Fibroblast of skin of left quadriceps (primary cell): ENCODE measurements at places on chromosomes 7 and 10.

DNA sequence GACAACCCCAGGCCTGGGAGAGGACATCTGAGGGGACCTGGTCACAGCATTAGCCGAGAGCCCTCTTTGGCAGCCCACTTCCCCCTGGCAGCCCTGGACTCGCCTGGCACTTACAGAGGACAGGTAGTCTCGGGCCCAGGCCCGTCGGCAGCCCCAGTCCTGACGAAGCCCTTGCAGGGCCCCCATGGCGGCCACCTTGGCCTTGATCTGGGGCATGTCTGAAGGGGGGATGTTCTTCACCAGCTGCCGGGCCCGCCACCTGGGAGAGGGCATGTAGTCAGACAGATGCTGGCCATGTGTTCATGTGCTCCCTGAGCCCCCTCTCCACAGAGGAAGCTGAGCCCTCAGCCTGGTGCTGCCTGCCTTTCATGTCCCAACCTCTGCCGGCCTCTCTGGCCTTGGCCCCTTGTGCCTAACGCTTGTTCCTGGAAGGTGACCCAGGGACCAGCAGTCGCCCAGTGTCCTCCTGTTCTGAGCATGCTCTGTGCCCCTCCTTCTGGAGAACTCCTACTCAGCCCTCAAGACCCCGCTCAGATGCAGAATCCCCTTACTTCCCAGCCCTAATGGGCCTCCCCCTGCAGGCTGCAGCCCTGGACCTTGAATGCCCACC is 13.9 kb downstream of the MYO1G start:
- no peak for DNase-seq

DNA sequence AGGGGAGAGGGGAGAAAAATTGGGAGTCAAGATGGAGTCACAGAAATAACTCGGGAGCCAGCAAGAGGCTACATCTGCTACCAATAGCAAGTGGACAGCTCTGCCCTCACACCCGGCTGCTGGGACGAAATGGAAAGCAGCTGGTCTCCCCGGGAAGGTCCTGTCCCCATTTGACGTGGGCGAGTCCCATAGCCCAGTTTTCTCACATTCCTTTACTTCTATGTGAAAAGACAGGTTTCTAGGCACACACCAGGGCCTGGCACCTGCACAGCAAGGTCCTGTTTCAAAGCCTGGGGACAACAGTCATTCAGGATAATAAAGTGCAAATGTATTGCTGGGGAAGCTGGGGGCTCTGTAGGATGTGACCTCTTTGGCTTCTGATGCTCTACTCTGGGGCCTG is 162.6 kb downstream of the OAT start:
- DNase-seq, result no peak

DNA sequence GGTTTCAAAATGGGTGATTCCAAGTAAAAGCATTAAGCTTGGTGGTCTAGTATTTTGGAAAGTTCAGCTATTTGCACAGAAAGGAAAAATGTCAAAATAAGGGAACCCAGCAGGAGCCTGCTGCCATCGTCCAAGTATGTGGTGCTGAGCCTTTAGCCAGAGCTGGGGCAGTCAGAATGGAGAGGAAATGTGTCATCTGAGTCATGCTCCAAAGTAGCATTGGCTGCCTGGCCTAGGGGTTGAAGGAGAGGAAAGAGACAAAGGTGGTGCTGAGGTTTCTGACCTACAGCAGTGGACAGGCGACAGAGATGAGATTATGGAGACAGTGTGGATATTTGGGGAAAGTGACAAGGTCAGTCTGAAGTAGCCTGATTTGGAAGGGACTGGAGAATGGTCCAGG is 103.9 kb downstream of the PLCE1 start:
- DNase-seq, result no peak

DNA sequence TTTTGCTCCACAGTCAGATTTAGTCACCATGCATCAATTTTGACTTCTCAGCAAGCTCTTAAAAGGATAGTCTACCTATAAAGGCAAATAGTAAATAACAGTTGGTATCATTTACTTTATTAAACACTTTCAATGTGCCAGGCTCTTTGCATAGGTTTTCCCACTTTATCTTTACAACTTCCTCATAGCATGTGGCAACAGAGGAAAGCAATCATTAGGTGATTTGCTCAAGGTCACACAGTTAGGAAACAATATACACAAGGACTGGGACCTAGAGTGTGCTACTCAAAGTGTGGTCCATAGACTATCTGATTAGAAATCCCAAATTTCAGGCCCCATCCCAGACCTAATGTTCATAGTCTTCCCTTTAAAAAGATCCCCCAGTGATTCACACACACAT is 212.3 kb downstream of the MTERF1 start:
- DNase-seq, result no peak

GRCh38 chr10:122514045-122514840 is 46.3 kb upstream of the DMBT1 start:
- DNase-seq, result no peak

GRCh38 chr10:130924138-130924819 is 387.2 kb downstream of the TCERG1L start:
- DNase-seq, result no peak

- no peak for DNase-seq
Observed at GRCh38 chr7:103097041-103097440, 22.1 kb downstream of the ARMC10 start.

GRCh38 chr10:91210435-91210834 is 10.0 kb upstream of the PCGF5 start:
- no peak for DNase-seq

DNA sequence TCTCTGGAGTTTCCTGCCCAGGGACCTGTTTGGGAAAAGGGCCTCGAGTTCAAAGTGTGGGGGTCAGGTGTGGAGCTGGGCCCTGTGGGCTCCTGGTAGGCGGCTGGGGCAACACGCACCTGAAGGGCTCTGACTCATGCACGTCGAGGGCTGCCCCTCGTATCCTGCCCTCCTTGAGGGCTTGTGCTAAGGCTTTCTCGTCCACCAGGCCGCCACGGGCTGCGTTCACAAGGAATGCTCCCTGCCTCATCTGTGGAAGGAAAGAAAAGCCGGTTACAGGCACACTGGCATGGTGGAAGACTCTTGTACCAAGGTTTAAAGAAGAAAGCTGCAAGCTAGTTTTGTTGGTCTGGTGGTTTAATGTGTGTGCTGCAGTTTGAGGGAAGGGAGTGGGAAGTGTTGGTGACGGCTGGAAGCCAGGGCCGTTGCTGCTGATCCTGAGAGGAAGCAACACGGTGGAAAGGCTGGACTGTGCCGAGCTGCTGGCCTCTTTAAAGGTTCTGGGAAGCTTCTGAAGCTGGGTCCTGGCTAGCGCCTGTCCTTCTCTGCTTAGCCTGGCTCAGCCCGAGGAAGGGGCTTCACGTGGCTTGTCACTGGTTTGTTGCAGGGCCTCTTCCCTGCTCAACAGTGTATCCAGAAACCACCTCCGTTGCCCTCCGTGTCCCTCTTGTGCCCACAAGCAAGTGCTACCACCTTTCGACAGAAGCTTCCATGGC is 52.0 kb downstream of the ZRANB1 start:
- DNase-seq, result no peak

- DNase-seq, result no peak
Observed at GRCh38 chr7:141722529-141722928, 14.4 kb downstream of the WEE2 start.

GRCh38 chr10:30854656-30855055 is 177.0 kb downstream of the ZNF438 start:
- DNase-seq, result no peak

- DNase-seq, result no peak
Observed at GRCh38 chr10:12799714-12800113, 201.8 kb downstream of the CCDC3 start.

DNA sequence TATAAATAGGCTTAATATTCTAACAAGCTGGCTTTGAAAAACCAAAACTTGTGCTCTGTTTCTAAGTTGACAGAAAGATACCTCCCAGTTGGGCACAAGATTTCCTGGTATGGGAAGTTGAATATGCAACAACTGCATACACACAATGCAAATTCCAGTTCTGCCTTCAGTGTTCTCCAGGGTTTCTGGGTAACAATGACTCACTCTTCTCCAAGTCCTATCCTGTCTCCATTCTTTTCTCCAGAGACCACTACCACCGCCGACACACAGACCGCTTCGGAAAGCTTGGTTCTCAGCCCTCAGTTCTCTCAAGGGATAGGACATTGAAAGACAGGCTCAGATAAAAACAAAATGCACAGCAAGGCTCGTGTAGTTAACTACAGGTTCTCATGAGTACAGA is 12.2 kb downstream of the PDE1C start:
- DNase-seq, result no peak

- no peak for DNase-seq
Observed at GRCh38 chr10:113232928-113233511, 283.0 kb downstream of the TCF7L2 start.

DNA sequence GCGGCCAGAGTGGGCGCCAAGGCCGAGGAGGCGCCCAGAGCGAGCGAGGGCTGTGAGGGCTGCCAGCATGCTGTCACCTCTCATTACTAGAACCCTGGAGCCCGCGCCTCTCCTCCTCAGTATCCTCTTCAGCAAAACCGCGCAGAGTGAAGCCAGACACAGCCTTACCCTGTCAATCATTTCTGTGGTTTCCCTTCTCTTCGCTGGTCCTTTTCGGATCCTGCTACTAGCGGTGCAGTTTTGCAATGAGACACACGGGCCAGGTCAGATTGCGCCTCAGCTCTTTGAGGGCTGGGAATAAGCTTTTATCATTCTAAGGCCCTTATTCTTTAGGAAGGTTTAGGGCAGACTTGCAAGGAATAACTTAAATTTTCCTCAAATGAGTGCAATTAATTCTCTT is 55.5 kb upstream of the FAM171A1 start:
- DNase-seq, result no peak

GRCh38 chr10:7577176-7577575 is 89.6 kb downstream of the ITIH5 start:
- DNase-seq, result no peak

GRCh38 chr7:57328963-57329362 is 121.0 kb upstream of the ZNF716 start:
- no peak for DNase-seq

GRCh38 chr10:113047963-113048781 is 98.1 kb downstream of the TCF7L2 start:
- DNase-seq, result no peak

- DNase-seq, result no peak
Observed at GRCh38 chr7:3616306-3616705, 315.3 kb downstream of the SDK1 start.

GRCh38 chr7:29877196-29877595 is 70.9 kb downstream of the WIPF3 start:
- no peak for DNase-seq

- DNase-seq, result no peak
Observed at GRCh38 chr10:114232561-114233176, 6.4 kb upstream of the VWA2 start.

DNA sequence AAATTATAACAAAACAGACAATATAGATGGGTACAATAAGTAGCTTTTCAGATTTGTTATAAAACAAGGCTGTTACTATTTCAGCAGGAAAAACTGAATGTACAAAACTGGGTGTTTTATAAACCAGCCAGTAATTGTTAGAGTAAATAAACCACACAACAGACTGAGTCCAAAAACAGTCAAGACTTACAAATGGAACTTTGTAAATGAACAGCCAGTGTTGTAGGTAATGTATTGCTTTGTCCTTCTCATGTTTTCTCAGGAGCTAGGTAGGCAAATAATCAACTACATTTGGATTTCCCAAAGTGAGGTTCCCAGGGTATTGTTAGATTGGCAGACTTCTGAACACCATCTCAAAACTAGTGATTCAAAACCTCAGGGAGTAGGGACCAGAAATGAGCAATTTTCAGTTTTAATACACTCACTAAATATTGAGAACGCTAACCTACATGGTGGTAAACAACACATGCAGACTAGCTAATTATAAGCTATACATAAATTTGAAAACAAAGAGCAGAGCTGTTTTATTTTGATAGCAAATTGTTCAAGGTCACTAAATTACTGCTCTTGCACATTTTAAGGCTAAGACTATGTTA is 36.2 kb downstream of the HERPUD2 start:
- DNase-seq, result no peak

- no peak for DNase-seq
Observed at GRCh38 chr7:150959739-150960734, 18.1 kb downstream of the KCNH2 start.

- DNase-seq, result no peak
Observed at GRCh38 chr10:132419538-132420468, 22.8 kb downstream of the PWWP2B start.

GRCh38 chr10:31742255-31742654 is 186.4 kb downstream of the ARHGAP12 start:
- DNase-seq, result no peak

DNA sequence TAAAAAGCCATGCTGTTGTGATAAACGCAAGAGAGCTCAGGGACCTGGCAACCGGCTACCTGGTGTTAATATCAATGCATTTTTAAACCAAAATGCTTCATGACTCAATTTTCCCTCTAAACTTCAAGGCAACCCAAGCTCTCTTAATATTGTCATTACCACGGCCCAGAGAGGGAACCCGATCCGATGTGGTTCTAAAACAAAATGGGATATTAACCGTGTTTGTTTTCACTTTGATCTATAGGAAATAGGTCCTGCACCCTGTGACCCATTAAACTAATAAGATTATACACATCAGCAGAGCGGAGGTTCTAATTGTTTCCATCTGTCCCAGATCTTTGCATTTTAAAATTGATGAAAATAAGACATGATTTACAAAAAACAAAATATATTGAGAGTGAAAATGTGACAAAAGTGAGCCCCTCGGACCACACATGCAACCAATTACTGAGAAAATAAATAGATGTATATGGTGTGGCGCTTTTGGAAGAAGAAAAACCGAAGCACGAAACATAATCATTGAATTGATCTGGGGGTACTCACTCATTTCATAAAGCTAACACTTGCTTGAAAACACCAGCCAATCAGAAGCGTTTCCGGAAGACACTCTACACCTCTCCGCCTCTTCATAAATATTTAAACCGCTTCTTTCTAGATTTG is 290.3 kb upstream of the NFE2L3 start:
- DNase-seq, result no peak

DNA sequence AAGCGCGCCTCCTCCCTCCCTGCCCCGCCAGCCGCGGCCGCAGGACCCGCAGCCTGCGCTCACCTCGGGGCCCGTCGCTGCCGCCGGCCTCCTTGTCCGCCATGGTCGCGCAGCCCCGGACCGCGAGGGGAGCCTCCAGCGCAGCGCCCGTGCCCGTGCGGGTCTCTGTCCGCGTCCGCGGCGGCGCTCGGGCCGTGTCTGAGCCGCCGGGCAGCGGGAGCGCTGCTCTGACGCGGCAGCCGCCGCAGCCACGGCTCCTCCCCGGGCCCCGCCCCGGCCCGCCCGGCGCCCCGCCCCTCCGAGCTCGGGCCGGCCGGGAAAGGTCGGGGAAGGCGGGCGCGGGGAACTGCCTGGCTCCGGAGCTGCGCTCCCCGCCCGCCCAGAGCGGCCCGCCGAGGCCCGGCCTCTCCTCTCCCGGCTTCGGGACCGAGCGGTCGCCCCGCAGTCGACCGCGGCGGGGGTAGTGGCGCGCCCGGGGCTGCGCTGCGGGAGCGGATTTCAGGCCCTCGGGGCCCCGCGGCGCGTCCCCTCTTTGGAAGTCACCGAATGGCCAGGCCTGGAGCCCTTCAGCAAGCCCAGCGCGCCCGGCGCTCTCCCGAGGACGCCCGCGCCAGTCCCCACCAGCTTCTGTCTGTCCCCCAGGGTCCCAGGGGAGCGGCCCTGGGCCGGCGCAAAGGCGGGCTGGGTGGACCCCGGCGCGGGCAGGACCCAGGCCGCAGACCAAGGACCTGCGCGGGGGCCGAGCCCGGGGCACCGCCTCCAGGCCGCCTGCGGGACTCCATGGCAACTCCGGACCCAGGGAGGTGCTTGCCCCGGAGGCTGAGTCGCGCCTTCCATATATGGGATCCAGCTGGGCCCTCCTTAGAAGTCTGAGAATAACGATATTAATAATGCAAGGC is at the start of gene HSPA12A:
TSS of gene HSPA12A (minus strand) at position 200 of the 899 bp plus-strand sequence. CDS start at position 103, 97 bp downstream.
- peak; percentile 33 for DNase-seq

- DNase-seq, result no peak
Observed at GRCh38 chr7:18157233-18157632, 129.6 kb upstream of the PRPS1L1 start.
